ENCODE measurements at places on chromosomes 7 and 10. TPM values are rescaled to one million over a fixed set of nuclear protein-coding genes. Genes with fewer than 3 reads are reported as not detected.

NEBL gene
- 2.5 TPM for total RNA-seq

GRCh38 chr10:127047878-127048238, 142.6 kb downstream of the DOCK1 start:
- no peaks in the 10 kb centered on the region for H3K27me3 ChIP-seq
- H3K27ac ChIP-seq = no peak overlapping the region
- H3K4me3 ChIP-seq = no peak overlapping the region
- H3K4me1 ChIP-seq = no peaks in the 10 kb centered on the region
- H3K36me3 ChIP-seq = no peaks in the 10 kb centered on the region

DNA sequence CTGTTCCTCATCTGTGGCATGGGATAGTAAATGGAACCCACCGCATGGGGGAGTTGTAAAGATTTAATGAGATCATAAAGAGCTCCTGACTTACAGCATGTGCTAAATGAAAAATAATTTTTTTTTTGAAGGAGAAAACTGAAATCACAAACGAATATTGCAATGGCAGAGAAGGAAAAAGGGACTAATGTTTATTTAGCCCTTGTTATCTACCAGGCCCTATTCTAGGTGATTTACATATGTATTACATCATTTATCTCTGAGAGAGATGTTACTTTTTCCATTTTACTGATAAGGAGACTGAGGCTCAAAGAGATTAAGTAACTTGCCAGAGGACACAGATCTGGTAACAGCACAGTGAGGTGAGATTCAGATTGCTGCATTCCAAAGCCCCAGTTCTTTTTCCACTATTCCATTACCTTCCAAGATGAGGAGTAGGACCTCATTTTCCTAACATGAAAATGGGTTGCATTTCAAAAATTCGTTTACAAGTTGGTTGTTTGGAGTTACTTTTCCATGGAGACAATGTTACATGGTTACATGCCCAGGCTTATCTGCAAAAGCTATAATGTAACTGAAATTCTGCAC, 28.6 kb downstream of the VCL start:
- H3K4me1 ChIP-seq = peaks cover 85% of the 10 kb centered on the region
- H3K27ac ChIP-seq = peak overlapping the region; percentile 0
- H3K27me3 ChIP-seq = no peaks in the 10 kb centered on the region
- H3K4me3 ChIP-seq = no peak overlapping the region
- no peak for DNase-seq
- no peaks in the 10 kb centered on the region for H3K36me3 ChIP-seq

MLXIPL gene
- 49.7 TPM for total RNA-seq

NPSR1 gene
- not detected for total RNA-seq

DNA sequence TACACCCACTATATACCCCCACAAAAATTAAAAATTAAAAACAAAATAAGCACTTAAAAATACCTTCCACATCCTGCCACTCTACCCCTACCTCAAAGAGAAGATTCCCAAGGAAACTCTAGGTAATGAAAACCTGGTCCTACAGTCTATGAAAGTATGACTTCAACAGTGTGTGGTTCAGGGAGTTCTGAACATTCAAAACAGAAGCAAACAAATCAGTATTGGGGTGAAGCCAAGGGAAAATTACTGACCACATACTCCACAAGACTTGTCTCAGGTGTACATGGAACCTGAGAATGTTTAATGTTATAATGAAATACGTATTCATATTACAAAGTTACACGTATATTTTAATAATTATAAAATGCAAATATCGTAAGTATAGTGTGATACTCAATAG, 20.3 kb upstream of the LIPM start:
- no peaks in the 10 kb centered on the region for H3K36me3 ChIP-seq
- no peak for DNase-seq
- H3K27ac ChIP-seq = no peak overlapping the region
- H3K27me3 ChIP-seq = no peaks in the 10 kb centered on the region
- no peak overlapping the region for H3K4me3 ChIP-seq

GRCh38 chr10:72747521-72747920, 55.6 kb downstream of the MCU start:
- no peaks in the 10 kb centered on the region for H3K36me3 ChIP-seq
- H3K4me1 ChIP-seq = peaks cover 34% of the 10 kb centered on the region
- no peak overlapping the region for H3K4me3 ChIP-seq
- no peaks in the 10 kb centered on the region for H3K27me3 ChIP-seq

DNA sequence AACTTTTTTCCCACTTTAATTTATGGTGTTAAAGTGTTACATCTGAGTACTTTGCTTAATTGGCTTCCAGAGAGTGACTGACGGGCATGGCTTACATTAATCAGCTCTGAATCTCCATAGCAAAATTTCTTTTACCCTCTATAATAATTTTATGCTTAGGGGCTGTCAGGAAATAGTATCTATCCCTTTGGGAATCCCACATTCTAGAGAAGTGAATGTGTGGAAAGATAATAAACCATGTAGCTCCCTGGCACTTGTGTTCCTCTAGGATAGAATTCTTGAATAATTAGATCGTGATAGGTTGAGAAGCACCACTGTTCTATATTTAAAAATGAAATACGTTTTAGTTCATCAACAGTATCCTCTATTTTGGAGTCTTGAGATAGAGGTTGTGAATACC, 89.6 kb downstream of the DNAJB9 start:
- H3K4me1 ChIP-seq = no peaks in the 10 kb centered on the region
- H3K27ac ChIP-seq = no peak overlapping the region
- no peak overlapping the region for H3K4me3 ChIP-seq

DNA sequence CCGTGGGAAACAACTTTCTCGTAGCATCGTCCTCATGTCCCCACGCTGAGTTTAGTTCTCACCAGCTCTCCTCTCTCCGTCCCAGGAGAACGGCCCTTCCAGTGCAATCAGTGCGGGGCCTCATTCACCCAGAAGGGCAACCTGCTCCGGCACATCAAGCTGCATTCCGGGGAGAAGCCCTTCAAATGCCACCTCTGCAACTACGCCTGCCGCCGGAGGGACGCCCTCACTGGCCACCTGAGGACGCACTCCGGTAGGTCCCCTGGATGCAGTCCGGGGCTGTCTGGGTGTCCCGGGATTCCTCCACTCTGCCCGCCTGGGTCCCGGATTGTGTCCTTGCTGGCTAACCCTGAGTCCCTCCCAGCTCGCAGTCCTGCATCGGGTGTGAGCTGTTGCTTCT, 67.7 kb downstream of the FIGNL1 start:
- H3K4me1 ChIP-seq = no peaks in the 10 kb centered on the region
- no peak overlapping the region for H3K27ac ChIP-seq
- no peak overlapping the region for H3K4me3 ChIP-seq
- H3K27me3 ChIP-seq = peaks cover 2% of the 10 kb centered on the region

PDE6C gene
- not detected for total RNA-seq

- no peak overlapping the region for H3K4me3 ChIP-seq
- H3K27ac ChIP-seq = no peak overlapping the region
- no peaks in the 10 kb centered on the region for H3K27me3 ChIP-seq
- H3K4me1 ChIP-seq = peaks cover 16% of the 10 kb centered on the region
Observed at GRCh38 chr10:7491949-7492659, 81.3 kb upstream of the SFMBT2 start.

CD36 gene
- 375 TPM for total RNA-seq

DNA sequence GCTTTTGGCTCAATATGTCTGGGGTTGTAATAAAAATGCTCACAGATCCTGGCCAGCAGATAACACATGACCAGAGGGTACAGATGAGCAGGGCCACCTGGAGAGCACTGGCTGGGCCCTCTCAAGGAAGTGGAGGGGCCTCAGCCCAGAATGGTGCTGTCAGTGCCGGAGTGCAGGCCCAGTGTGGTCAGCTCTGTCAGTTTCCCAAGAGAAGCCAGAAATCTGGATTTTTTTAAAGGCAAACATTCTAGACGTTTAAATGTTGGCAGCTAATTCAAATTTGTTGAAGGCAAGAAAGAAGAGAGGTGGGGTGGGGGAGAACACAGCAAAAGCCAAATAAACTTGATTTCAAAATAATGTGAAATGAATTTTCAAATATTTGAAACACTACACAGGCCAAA, 2.0 kb downstream of the C10orf105 start:
- H3K4me3 ChIP-seq = no peak overlapping the region
- DNase-seq = no peak
- H3K36me3 ChIP-seq = no peaks in the 10 kb centered on the region
- H3K27ac ChIP-seq = no peak overlapping the region
- peaks cover 36% of the 10 kb centered on the region for H3K4me1 ChIP-seq

DNA sequence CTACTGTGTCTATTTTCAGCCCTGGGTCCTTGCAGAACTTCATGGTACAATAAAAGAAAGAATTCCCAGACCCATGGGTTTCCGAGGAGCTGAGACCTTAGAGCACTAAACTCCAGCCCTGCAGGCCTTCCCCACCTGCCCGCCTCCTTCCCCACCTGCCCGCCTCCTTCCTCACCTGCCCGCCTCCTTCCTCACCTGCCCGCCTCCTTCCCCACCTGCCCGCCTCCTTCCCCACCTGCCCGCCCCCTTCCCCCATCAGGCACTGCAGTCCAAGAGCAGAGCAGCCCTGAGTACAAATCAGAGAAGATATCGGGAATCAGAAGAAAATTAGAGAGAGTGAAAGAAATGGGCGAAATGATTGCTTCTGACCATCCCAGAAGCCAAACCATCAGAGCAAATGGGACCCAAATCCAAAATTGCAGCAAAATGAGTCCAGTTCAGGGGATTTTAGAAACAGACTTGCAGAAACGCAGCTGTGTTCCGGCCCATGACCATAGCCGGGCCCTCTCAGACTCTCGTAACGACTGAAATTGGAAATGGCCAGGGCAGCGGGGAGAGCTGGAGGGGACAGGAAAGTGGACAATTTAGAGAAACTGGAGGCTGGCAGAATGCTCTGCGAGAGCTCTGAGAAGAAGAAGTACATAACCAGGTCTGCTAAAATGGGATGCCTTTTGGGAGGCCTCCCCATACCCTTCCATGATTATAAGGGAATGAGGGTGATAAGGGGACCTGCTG, 568.4 kb downstream of the TCERG1L start:
- H3K4me3 ChIP-seq = no peak overlapping the region
- no peak for DNase-seq
- no peaks in the 10 kb centered on the region for H3K36me3 ChIP-seq

DNA sequence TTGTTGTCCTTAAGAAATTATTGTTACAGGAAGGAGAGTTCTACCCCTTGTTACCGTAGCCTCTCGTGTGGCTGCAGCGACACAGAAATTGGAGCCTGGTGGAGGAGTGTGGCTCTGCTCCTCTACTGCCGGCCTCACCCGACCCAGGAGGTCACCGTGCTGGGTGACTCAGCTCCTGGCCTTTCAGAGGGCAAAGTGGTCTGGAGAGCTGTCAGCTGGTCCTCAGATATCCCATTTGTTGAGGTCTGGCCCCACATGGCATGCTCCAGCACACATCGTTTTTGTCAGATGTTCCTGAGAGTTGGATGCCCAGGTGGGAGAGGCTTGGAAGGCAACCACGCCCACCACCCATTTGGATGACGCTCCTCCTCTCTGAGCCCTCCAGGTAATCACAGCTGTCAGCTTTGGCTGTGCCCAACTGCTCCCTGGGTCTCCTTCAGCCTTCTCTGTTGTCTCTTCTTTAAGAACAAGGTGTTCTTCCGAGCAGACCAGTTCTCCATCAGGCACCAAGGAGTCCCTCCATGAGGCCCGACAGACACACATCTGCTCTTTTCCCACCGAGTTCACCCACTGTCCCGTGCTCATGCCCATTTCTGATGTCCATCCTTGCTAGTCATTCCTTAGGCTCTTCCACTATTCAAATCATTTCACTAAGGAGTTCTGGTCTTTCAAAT, 80.3 kb downstream of the RAMP3 start:
- H3K4me1 ChIP-seq = no peaks in the 10 kb centered on the region
- no peak overlapping the region for H3K27ac ChIP-seq
- DNase-seq = no peak
- H3K27me3 ChIP-seq = no peaks in the 10 kb centered on the region
- no peak overlapping the region for H3K4me3 ChIP-seq

AKR1C1 gene
- total RNA-seq = 210 TPM

KIF20B gene
- total RNA-seq = 0.65 TPM

CFAP70 gene
- total RNA-seq = 0.20 TPM

DNA sequence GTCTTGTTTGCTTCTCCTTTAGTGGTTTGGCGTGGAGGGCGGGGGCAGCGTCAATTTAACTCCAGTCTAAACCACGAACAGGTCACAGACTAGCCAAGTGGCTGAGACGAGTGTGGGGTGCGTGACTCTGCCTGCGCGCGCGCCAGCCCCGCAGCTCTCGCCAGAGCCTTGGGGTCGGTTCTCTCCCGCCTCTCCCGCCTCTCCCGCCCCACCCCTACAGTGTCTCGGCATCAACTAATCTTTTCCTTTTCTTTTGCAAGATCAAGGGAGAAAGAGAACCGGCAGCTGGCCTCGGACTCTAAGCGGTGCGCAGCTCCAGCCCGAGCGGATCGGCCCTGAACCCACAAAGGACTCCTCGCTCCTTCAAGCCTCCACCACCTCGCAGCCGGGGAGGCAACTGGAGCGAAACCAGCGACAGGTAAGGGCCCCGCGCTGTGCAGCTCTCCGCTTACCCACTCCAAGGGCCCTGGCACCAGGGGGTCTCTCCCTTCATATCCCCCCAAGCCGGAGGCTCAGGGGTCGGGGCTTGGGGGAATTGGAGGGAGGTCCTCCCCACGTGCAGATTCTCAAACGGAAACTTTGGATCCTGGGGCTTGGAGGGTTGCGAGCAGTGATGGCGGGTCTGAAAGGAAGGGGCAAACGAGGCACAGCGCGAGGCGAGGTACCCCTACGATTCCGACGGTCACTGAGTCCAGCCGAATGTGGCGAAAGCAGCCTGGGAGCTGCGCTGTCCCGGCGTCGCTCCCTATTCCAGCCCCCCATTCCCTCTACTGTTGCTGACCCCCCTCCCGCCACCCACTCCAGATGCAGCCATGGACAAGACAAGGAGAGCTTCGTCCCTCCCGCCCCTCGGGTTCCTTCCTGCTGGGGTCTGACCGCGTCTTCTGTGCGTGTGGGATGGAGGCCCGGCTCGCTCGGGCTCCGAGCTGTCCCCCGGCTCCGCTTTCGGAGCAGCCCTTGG, 829 bp downstream of the CHRM2 start:
- no peak for DNase-seq
- H3K4me1 ChIP-seq = no peaks in the 10 kb centered on the region
- peaks cover 34% of the 10 kb centered on the region for H3K27me3 ChIP-seq
- H3K27ac ChIP-seq = no peak overlapping the region

AZGP1 gene
- not detected for total RNA-seq

DNA sequence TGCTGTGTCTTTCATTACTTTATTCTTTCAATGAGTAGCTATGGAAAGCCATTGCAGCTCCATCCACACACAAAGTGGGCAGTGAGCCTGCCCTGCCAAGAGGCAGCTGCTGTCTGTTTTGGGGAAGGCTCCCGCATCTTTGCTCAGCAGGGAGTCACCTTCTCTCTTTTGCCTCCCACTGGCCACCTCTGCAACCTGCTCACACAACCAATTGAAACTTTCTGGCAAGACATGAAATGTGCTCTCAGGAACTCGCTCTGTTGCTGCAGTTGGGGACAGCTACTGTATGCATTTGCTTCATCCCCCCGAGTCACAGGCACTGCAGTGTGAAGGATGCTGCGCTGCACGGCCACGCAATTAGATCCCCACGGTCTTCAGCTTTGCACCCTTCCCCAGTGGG, 244.8 kb upstream of the NFE2L3 start:
- no peaks in the 10 kb centered on the region for H3K4me1 ChIP-seq
- no peak overlapping the region for H3K27ac ChIP-seq
- no peaks in the 10 kb centered on the region for H3K27me3 ChIP-seq
- H3K4me3 ChIP-seq = no peak overlapping the region
- no peaks in the 10 kb centered on the region for H3K36me3 ChIP-seq
